ENCODE measurements at places on chromosomes 11 and 22.

DNA sequence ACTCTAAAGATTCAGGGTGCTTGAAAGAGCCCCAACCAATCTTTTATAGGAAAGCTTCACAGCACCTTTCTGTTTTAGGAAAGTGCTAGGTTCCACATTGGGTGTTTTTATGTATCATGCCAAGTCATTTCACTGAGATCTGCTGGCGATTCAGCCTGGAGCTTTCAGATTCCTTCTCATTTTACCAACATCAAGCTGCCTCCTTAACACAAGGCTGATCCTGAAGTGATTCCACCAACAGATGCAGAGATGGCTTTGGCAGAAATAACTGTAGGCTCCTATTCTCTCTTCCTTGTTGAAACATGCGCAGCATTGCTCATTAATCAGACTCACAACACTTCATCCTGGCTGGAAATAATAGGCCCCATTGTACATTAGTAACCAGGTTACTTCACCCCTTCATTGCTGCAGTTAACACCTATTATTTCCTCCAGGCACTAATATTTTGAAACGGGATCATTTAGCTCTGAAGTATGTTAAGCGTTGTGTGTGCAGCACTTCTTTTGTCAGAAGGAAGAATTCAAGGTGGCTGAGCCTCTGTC lies 89.0 kb downstream of the OPCML start:
- no peak for DNase-seq

GRCh38 chr11:82858556-82859091 lies 41.6 kb downstream of the PRCP start:
- peak; percentile 76 for DNase-seq

DNA sequence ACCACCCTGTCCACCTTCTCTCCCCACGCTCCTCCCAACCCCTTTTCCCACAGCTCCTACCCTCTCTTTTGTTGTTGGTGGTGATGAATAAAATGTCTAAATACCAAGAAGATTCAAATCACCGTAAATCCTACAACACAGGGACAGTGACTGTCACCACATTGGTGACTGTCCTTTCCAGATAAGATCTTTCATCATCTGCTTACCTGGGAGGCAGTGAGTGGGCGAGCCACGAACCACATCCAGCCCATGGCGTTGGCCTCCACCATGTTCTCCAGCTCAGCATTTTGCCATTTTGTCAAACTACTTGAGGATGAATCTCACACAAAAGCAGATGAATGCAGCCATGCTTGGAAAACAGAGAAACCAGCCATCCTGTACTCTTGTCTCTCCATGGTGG lies 6.7 kb upstream of the CYTH4 start:
- DNase-seq = no peak

GRCh38 chr11:9277176-9277575 lies 12.0 kb upstream of the DENND5A start:
- DNase-seq = no peak

- DNase-seq = peak; percentile 16
Measured at GRCh38 chr22:25153961-25154666, 45.5 kb upstream of the CRYBB3 start.

DNA sequence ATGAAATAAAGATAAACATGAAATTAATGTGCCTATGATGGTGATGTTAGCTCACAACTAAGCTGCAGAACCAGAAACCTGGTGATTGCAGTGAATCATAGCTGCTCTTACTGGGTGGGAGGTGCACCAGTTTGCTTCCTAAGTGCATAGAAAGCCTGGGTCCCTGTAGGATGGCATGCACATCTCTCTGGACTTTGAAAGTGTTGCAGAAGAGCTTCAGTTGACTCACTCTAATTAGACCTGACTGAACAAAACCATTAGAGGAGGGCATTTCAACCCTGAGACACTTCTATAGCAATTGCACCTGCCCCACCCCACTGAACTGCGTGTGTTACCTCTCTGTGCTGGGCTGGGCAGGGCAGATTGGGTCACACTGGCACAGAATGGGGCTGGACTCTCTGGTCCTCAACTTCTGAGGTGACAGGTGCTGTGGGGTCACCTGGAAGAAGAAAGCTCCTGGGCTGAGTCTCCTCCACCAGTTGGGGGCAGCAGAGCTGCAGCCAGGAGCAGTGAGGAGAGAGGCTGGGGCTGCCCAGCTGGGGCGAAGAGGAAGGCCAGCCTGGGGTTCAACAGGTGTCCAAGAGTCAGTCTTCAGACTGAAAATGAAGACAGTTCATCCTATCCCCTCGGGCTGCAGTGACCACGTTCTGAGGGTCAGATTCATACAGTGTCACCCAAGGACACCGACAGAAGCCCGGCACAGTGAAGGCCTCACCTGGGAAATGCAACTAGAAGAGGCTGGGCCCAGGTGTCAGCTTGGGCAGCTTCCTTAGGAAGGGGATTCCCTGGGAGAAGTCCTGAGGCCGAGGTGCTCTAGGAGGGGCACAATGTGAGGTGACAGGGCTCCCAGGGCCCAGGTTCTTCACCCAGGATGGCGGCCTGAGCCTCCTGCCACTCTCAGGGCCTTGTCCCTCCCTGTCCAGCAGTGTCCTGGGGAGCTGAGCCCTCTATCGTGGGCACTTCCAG lies 58.1 kb downstream of the GGTLC2 start:
- DNase-seq = no peak

- DNase-seq = no peak
Measured at GRCh38 chr11:112156956-112157766, 6.7 kb downstream of the IL18 start.

DNA sequence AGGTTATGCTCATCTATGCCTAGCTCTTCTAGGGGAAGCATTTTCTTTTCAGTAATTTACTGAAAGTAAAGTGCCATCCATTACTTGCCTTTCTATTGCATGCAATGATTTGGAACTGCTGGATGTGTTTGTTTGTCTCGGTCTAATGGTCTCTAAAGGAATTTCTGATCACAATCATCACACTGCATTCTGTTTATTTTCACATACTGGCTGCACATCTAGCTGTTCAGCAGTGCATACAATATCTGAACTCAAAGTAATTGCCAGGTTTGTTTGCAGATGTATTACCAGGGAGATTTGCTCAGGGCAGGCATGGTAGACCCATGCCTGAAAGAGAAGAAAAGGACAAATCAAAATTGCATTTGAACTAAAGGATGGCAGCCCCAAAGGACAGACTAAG lies 36.4 kb upstream of the CWF19L2 start:
- no peak for DNase-seq

DNA sequence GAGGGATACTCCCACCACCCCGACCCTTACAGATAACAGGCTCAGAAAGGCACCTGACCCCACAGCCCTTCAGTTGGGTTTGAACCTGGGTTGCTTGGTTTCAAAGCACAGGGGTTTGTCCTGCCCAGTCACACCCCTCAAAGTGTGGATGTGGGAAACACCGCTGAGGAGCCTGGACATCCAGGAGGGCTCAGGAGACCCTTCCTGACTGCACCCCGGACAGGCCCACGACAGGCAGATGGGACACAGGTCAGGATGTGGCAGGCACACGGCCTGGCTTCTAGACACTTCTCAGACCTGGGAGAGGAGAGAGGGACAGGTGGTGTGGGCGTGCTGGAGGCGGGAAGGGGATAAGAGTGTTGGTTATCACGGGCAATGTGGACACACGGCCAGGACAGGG lies 932.3 kb downstream of the BRD1 start:
- DNase-seq = no peak

GRCh38 chr22:40312050-40312449 lies 34.2 kb upstream of the ADSL start:
- DNase-seq = no peak

All from pons (tissue), 1 donor.